Activated CD8-positive, alpha-beta memory T cell treated with anti-CD3 and anti-CD28 coated beads, Interleukin-2, amount 10 ng/mL, durations not matched to agents 7 days and 5 days (primary cell): ENCODE measurements at places on chromosomes 2 and 18.

GRCh38 chr2:208379192-208379591 lies 27.4 kb upstream of the PTH2R start:
- no peak for DNase-seq

DNA sequence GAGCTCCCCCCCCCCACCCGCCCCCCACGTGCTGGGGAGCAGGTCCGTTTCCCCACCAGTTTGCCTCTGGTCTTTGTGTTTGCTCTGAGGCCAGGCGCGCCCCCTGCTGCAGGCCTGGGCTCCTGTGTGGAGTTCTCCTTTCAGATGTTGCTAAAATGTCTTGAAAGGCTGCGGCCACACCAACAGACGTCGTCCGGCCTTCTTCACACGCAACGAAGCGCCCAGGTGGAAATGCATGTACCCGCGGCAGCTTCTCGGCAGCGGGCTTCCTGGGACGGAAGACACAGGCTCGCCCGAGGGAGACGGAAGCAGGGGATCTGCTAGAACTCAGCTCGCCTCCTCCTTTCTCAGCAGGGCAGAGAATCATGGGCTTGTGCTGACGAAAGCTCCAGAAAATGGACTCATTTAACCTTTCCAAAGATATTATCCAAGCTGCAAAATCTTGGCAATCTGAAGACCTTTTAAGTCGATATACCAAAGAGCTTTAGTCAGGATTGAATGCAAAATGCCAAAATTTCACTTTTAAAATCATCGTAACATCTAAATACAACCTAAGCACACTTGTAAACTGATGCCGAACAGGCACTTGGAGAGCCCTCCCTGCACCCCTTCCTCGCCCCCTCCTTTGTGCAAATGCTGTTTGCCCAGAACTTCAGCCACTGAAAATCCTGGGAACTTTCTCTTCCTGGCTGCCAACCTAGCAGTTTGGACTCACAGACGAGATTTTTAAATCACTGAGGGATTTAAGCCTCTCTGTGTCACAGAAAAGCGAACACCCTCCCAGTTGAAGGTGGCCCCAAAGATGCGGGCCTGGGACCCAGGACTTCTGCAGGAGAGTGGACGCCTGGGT lies 125.5 kb upstream of the ZNF516 start:
- DNase-seq, result peak; percentile 44

- DNase-seq, result no peak
Observed at GRCh38 chr2:16288371-16289112, 348.2 kb downstream of the MYCN start.

GRCh38 chr2:170848587-170848986 lies 31.9 kb downstream of the GAD1 start:
- no peak for DNase-seq

- no peak for DNase-seq
Observed at GRCh38 chr2:160061533-160061932, 882 bp downstream of the PLA2R1 start.

GRCh38 chr2:202529389-202529788 lies 105.4 kb upstream of the FAM117B start:
- no peak for DNase-seq

DNA sequence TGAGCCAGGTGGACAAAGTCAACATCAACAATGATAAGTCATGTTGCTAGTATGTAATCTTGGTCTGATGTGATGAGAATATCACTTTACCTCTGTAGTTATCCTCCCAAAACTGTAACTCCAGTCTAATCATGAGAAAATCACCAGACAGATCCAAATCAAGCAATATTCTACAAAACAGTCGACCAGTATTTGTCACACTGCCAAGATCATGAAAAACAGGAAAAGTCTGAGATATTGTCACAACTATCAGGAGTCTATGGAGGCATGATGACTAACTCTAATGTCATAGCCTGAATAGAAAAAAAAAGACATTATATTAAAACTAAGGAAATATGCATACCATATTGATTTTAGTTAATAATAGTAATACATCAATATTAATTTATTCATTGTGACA lies 1883.3 kb upstream of the CELF4 start:
- no peak for DNase-seq

DNA sequence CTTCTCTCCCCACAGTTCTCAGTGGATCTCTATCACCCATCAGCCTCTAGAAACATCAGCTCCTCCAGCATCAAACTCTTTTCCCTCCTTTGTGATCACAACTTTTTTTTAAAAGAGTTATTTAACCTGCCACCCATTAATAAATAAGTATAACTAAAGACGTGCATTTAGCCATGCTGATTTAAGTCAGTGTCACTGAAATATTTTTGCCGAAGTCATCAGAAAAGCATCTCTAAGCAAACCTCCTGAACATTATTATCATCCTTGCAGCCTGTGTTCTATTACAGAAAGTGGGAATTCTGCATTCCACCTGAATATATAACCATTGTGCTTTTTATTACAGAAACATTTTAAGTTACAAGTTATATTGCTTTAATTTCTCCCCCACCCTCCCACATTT lies 106.2 kb upstream of the ARHGAP28 start:
- DNase-seq, result no peak

GRCh38 chr2:154132827-154133226 lies 261.1 kb downstream of the GALNT13 start:
- no peak for DNase-seq

GRCh38 chr2:241286348-241287090 lies 29.0 kb downstream of the HDLBP start:
- no peak for DNase-seq

GRCh38 chr18:35610089-35610488 lies 28.5 kb downstream of the GALNT1 start:
- DNase-seq, result no peak

DNA sequence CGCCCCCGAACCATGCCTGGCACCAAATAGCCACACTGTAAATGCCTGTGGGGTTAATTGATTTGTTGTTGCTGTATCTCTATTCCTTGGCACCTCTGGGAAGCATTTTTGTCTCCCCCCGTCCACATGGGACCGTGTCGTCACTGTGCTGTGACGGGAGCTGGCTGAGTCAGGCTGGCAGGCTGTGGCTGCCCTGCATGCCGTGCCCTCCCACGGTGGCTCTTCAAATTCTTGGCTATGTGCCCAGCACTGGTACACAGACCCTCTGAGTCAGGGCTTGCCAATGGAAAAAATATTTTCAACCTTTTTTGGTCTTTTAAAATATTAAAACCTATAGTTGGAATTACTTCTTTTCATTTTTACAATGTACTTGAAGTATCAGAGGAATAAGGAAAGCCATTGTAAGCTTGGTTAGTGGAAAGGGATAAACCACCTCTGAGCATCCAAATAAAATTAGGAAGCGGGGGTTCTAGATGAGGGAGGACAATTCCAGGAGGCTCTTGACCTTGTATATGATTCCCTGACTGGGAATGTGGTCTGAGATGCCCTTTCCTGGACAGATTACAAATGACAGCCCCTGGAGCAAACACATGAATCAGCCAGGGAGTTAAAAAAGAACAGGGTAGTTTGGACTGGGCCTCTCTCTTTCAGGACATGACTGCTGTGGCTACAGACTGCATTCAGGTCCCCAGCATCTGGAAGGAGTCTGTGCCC lies 59.4 kb downstream of the DGKD start:
- DNase-seq, result no peak

DNA sequence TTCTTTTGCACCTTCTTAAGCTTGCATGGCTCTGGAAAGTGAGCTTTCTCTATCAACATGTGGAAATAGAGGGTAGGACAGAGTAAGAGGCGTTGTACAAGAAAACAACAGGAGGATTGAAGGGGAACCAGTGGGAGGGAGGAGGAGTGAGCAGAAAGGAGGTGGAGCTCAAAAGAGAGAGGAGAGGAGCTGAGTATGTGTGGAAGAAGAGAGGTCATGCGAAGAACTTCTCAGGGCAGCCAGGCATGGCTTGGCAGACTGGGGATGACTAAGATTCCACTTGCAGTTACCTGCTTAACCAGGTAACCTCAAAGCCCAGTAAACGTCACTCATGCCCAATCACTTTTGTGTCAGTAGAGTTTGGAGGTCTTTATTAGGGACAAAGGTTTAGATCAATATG lies 105.1 kb downstream of the BCL2L11 start:
- no peak for DNase-seq

- no peak for DNase-seq
Observed at GRCh38 chr2:75432761-75433361, 127.9 kb downstream of the EVA1A start.

- no peak for DNase-seq
Observed at GRCh38 chr2:88724643-88725332, 33.3 kb downstream of the RPIA start.

DNA sequence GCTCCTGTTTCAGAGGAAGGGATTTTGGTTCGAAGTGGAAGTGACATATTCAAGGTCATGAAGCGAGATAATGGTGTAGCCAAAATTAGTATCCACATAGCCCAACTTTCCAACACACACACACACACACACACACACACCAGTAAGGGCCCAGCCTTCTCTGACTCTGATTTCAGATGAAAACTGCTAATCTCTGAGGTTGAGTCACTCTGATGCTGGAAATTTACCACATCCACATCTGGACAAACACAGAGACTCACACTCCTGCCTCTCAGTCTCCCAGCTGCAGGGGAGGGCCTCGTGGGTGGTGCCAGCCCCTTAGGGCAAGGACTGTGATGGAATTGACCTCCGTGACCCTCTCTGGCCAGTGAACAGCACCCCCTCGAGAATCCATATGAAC lies 29.0 kb upstream of the SLC35F6 start:
- no peak for DNase-seq

- DNase-seq, result no peak
Observed at GRCh38 chr2:233464056-233464455, 102.5 kb downstream of the USP40 start.

DNA sequence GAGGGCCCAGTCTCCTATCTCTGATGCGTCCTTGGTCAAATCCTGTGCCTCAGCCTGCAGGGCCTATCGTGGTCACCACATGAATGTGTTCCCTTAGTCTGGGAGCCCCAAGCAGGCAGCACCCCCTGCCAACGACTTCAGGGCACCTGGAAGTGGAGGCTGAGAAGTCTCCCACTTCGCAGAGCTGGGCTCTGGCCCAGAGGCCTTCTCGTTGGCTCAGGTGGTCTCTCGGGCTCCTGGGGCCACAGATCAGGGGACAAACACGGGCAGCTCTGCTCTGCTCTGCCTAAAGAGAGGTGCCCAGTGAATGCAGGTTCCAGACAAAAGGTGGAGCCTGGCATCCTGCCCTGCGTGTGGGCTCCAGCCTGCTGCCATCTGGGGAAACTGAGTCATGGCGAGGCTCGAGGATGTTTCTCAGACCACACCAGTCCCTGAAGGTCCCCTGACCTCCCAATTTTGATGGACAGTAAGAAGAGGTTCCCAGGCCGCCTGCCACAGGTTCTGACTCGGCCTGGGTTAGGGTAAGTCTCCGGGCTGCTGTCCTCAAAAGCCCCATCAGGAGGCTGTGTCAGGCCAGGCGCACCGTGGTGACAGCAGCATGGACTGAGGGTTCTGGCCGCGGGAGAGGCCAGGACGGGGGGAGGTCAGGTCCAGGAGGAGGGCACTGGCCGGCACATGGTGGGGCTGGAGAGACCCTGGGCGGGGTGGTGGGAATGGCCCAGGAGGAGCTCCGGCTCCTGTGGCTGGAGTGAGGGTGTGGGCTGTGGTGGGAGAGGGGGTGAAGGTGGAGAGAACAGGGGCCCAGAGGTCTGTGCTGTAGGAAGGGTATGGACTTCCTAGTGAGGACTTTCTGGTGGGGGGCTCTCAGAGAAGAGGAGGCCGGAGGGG lies 1.4 kb upstream of the TEKT4 start:
- DNase-seq, result peak; percentile 32

GRCh38 chr2:207123335-207123744 lies 42.4 kb downstream of the KLF7 start:
- no peak for DNase-seq

DNA sequence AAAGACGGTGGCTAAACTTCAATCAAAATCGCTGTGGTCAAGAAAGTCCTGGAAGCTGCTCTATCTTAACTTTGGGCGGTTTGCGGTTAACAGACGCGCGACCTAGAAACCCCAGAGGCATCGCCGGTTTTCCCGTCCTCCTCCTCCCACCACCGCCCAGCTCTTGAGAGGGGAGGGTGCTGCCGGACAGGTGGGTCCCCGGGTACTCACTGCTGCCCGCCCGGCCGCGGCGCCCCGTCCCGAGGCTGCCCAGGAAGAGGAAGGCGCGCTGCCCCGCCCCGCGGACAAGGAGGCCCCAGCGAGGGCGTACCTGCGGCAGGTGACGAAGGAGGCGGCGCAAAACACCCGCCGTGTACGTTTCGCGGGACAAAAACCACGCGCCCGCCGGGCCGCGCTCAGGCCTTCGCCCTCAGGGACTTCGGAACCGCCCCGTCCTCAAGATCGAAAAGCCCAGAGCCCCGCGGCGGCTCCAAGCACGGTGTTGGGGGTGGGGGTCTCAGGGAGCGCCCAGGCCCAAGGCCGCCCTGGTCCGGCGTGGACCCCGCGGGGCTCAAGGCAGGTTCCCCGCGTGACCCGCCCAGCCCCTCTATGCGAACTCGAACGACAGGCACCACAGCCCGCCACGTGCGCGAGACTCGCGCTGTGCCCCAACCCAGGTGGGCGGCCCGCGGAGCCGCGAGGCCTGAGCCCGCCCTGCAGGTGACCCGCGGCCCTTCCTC lies at the start of gene SH3YL1:
Gene SH3YL1, minus strand, starts transcription at position 259 of the 719 bp plus-strand sequence. Its CDS starts 48 bp downstream, at position 211.
- peak; percentile 59 for DNase-seq

GRCh38 chr2:6656633-6657032 lies 209.1 kb downstream of the CMPK2 start:
- no peak for DNase-seq

DNA sequence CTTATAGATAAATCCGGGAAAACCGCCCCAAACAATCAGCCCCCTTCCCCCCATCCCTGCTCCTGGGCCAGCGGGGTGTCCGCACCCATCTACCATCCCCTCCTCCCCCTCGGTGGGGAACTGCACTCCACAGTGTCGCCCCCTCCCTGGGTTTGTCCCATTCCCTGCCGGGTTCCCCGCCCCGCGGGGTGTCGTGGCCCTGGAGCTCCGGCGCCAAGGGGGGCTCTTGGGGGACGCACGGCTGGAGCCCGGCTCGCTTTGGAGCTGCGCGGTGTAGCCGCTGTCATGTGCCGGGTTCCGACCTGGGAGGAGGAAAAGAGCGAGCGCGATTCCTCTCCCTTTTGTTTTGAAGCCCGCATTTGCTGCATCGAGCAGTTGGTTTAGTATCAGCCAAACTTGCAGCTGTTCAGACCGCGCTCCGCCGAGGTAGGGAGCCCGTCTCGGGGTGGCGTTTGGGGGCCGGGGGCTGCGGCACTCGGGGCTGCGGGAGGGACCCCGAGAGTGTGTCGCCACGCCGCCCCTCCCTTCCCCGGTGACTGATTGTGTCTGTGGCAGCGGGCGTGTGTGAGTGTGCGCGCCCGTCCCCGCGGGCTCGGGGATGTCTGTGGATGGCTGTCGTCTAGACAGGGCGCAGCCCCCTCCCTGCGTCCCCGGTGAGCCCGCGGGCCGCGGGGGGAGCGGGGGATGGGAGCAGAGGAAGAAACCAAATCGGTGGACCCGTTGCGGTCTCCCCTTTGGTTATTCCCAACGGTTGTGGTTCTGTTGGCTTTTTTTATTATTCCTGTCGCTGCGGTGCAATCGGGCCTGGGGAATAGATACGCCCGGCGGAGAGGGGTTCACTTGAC lies 797 bp downstream of the CTIF start:
- no peak for DNase-seq

DNA sequence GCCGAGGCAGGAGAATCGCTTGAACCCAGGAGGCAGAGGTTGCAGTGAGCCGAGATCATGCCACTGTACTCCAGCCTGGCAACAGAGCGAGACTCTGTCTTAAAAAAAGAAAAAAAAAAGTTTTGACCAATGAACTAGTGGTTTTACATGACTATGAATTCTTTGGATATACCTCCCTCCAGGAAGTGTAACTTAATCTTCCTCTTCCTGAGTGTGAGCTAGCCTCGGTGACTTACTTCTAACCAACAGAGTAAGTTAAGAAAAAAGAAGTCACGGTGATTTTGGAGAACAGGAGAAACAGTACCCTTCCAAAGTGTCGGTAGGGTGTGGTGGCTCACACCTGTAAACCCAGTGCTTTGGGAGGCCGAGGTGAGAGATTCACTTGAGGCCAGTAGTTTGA lies 7.1 kb downstream of the TIA1 start:
- DNase-seq, result no peak
